Hematopoietic multipotent progenitor cell (in vitro differentiated cells): ENCODE measurements at places on chromosomes 3 and 15.

GRCh38 chr3:51538115-51538458 is 432 bp upstream of the RAD54L2 start:
- DNase-seq: no peak

DNA sequence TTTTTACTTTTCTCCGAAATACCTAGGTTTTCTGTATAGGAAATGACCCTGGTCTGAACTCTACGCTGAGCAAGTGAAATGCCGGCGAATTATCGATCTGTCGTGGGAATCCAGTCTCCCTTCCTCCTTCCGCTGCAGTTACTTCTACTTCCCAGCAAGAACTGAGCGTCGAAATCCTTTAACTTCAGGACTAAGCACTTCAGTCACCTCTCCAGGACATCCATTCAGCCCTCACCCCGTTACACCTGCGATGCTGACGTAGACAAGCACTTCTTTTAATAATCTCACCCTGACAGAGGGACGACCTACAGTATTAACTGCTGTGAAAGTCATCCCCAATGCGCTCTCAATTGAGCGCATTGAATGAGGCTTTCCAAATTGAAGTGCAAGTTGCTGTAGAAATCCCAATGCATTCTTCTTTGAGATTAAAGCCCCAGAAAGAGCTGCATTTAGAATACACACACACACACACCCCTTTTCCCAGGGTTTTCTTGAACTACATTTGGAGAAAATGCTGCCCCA is 1.3 kb downstream of the TOP2B start:
- no peak for DNase-seq

DNA sequence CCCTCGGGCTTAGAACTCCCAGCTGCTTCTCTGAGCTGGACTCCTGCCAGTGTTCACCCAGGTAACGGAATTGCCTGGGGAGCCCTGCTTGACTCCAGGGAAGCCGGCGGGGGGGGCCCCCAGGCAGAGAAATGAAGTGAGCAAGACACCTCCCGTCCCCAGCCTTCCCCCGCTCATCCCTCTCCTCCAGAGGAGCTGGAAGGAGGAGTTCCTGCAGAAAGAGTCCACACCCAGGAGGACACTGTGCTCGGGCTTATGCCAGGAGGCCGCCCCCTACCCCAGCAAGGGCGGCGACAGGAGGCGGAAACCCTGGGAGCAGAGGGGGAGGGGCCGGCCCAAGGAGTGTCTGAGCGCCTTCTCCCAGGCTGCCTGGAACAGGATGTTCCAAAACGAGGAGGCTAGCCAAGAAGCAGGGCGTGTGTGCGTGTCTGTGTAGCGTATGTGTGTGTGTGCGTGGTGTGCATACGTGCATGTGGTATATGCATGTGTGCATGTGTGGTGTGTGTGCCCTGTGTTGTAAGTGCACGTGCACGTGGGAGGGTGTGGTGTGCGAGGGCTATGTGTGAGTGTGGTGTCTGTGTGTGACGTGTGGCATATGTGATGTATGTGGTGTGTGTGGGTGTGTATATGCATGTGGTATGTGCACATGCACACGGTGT is 511.3 kb downstream of the SHQ1 start:
- DNase-seq: no peak

DNA sequence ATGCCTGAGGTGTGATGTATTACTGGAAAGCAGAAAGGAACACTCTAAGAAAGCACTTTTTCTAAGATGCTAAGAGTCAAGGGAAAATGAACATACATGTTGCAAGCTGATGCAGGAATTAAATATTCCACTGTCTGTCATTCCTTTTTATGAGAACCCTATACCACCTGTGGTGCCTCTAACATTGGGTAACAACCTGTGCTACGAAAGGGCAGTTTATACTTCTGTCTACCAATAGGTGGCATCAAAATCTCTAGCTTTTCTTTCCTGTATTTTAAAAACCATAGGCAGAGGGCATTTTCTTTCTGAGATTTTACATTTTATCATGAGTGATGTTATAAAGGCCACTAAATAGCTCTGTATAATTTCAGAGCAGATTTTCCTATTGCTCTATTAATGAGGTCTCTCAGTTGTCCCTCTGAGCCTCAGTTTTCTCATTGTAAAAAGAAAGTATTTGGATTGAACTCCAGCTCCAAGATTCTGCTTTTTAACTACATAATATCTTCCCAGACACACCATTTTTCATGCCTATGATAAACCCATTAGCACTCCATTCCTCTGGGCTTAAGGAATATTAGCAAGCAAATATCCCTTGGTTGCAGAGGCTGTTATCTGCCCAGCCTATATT is 3.5 kb upstream of the CPNE4 start:
- no peak for DNase-seq

DNA sequence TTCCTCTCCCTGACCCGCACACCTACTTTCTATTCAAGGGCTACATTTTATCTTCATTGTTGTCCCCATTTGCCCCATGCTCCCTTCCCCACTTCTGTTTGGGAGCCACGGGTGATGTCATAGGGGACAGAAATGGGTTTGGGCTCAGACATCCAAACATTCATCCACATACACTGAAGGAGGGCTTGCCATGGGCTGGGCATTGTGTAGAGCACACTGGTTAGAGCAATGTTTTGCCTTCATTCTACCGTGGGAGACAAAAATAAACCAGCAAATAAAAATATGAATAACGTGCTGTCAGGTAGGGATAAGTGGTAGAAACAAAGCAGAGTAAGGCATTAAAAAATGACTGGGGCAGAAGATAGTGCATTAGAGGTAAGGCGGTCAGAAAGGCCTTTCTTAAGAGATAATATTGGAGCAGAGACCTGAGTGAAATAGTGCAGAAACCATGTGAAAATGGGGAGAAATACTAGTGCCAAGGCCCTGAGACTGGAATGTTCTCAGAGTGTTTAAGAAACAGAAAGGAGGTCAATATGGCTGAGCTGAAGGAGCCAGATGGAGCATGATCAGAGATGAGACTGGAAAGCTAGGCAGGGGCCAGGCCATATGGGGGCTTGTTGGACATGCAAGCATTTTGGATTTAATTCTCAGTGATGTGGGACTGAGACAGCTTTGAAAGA is 40.9 kb upstream of the CLSTN2 start:
- no peak for DNase-seq

GRCh38 chr15:89999676-90000185 is 1.4 kb upstream of the ZNF710 start:
- no peak for DNase-seq

GRCh38 chr3:12100784-12101183 is 57.9 kb downstream of the TIMP4 start:
- DNase-seq: no peak

DNA sequence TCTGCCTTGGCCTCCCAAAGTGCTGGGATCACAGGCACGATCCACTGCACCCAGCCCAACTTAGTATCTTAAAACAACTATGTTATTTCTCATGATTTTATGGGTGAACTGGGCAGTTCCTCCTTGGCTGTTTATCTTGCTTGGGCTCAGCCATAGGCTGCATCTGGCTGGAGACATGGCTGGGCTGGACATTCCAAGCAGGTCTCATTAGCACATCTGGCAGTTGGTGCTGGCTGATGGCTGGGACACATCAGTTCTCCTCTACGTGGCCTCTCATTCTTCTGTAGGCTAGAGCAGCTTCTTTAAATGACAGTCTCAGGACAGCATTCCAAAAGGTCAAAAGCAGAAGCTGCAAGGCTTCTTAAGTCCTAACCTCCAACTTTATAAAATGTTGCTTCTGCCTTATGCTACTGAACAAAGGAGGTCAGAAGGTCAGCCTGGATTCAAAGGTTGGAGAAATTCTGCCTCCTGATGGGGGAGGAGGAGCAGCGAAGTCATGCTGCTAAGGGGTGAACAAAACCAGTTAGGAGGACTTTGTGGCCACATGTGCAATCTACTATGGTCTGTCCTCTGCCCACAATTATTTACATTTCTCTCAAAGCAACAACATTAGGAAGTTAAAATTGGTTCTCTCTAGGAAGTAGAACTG is 144.0 kb downstream of the AQP9 start:
- no peak for DNase-seq

GRCh38 chr3:155870945-155871745 is 695 bp downstream of the GMPS start:
- peak; percentile 49 for DNase-seq

GRCh38 chr15:66014635-66015182 is 145.4 kb downstream of the RAB11A start:
- DNase-seq: peak; percentile 16

- no peak for DNase-seq
Measured at GRCh38 chr15:45573961-45574629, 13.1 kb upstream of the BLOC1S6 start.

GRCh38 chr3:12345584-12346494 is 57.0 kb downstream of the PPARG start:
- DNase-seq: no peak

GRCh38 chr3:9715764-9716437 is 12.3 kb downstream of the CPNE9 start:
- DNase-seq: no peak

DNA sequence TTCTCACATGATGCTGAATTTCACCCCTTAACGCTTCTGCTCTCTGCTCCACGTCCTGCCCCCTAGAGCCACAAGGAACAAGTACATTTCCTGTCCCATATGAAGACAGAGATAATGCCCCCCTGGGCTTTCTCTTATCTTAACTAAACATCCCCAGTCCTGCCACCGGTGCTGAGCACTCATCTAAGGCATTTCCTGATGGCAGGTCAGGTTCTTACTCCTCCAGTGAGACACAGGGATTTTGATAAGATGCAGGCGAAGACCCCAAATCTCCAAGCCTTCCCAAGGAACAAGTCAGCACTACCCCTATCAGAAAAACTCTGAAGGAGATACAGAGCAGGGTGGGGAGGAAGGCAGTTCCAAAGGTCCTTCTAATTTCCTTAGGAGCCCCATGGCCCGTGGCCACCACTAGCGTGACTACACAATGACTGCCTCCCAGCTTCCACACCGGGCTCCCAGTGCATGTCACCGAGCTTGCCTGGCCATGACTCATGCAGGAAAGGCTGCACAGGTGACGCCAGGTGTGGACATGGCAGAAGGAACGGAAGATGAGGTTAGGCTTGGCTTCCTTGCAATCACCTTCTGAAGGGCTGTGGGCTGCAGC is 152.9 kb downstream of the XXYLT1 start:
- no peak for DNase-seq

GRCh38 chr15:47473106-47473725 is 244.1 kb upstream of the SEMA6D start:
- no peak for DNase-seq

- DNase-seq: no peak
Measured at GRCh38 chr3:11323813-11324212, 51.6 kb downstream of the ATG7 start.

- DNase-seq: no peak
Measured at GRCh38 chr15:67366904-67367303, 112.3 kb downstream of the IQCH start.

- DNase-seq: peak; percentile 39
Measured at GRCh38 chr3:72380711-72381493, 467.3 kb downstream of the SHQ1 start.

GRCh38 chr3:52707585-52707984 is 1.7 kb downstream of the SPCS1 start:
- peak; percentile 56 for DNase-seq

DNA sequence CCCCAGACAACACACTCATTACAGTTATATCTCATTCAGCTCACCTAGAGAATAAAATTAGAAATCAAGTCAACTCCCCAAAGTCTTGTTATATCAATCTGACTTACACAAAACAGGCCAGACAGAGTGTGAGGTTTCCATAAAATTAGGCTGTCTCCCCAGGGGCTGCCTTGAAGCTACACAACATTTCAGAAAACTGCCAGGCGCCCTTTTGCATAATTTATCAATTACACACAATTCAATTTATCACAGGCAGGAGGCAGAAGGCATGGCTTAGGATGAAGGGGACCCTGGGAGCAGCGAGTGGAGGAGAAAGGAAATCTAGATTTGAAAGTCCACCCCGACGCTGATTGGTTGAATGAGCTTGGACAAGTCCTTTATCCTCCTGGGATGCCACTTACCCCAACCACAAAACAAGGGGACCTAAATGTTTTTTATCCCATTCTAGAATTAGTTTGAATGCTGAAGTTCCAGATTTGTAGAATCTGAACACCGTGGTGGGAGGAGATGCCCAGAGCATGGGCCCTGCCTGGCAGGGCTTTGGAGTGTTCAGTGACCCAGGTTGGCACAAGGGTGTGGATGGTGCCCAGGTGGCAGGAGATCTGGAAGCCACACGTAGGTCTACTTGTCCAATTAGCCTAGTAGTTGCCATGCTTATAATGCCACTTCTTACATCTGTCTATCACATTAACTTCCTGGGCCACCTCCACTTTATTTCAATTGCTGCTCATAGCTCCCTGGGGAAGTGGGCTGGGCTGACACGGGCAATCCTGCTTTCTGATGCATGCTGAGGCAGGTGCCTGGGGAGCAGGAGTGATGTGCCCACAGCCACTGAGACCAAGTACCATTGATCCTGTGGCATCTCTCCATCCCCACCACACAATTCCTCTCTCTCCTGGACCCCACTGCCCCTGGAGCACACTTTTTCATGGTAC is 119.8 kb upstream of the TLE3 start:
- DNase-seq: no peak

- DNase-seq: no peak
Measured at GRCh38 chr3:139548801-139549200, 9.3 kb upstream of the RBP1 start.

DNA sequence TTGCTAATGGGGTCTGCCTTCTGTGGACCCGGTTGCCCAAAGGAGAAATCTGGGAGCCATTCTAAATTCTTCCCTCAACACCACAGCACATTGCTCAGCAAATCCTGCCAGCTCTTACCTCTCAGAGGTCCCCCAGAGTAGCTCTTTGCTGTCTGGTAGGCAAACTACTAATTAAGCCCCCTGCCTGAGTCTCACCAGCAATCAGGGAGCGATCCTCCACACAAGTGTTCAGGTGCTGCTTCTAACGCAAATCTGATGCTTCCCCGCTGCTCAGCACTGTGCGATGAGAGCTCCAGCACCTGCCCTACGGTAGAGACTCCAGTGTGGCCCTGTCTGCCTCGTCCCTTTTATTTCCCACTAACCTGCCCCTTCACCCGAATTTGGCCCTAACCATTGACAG is 60.5 kb downstream of the HCN4 start:
- DNase-seq: no peak

- DNase-seq: no peak
Measured at GRCh38 chr3:71395927-71396695, 187.4 kb downstream of the FOXP1 start.

DNA sequence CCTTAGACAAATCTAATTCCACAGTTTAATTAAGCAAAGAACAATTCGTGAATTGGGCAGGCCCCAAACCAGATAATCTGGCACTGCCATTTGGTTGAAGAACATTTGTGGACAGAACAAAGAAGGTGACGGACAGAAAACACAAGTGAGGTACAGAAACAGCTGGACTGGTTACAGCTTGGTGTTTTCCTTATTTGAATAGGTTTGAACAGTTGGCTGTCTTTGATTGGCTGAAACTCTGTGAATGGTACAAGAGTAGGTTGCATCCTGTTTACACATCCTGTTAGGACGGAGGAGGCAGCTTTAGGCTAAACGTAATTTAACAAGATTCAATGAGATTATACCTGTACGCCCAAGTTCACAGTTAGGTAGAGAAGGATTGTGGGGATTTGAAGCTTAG is 114.4 kb downstream of the LPP start:
- DNase-seq: no peak

- DNase-seq: no peak
Measured at GRCh38 chr3:182412066-182412465, 381.2 kb upstream of the ATP11B start.

- no peak for DNase-seq
Measured at GRCh38 chr15:89625716-89626115, 29.6 kb downstream of the KIF7 start.
